ENCODE measurements at places on chromosomes 1 and 21.

DNA sequence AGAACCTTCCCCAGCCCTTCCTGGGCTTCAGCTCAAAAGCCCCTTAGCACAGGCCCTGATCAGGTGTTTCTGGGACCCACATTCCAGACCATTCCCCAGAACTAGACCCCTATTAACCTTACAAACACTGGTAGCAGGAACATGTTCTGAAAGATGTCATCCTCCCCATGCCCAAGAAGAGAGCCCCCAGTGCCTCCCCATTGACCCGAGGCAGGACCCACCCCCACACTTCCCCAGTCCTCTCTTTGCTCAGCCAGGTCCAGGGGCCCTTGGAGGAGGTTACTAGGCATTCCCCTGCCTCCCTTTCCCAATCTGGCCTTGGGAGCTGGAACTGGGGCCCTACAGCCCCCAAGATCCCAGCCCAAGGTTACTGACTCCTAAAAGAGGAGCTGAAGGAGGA, 38.9 kb upstream of the HMGB4 start:
- no peak for DNase-seq

GRCh38 chr1:173193639-173194038, 13.5 kb downstream of the TNFSF4 start:
- no peak for DNase-seq

GRCh38 chr21:42398436-42399028, 2.7 kb upstream of the TMPRSS3 start:
- DNase-seq = no peak

- DNase-seq = no peak
Observed at GRCh38 chr1:59730759-59731478, 83.8 kb upstream of the HOOK1 start.

- no peak for DNase-seq
Observed at GRCh38 chr1:221294242-221294641, 415.0 kb downstream of the HLX start.

DNA sequence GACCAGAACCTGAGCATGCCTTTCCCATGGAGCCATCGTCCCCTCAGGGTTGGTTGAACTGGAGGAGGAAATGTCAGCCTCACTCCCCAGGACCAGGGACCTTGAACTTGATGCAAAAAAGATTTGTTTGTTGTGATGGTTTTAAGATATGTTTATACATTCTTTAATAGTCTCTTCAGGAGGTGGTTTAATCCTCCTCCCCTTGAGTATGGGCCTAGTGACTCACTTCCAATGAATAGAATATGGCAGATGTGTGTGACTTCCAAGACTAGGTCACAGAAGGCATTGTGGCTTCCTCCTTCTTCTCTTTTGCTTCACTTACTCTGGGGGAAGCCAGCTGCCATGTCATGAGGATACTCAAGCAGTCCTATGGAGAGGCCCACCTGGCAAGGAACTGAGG, 81.7 kb upstream of the WNT4 start:
- DNase-seq = no peak

DNA sequence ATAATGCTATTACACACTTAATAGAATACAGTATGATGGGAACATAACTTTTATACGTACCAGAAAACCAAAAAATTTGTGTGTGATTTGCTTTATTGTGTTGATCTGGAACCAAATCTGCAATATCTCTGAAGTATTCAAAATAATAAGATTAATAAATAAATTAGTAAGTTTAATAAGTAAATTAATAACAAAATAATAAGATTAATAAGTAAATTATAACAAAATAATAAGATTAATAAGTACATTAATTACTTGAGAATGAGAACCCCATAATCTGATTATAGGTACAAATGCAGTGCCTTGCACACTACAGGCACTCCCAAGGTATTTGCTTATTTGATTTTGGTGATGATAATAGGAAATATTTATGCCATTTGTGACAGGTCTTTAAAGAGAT, 267.4 kb downstream of the ZNF326 start:
- DNase-seq = no peak

- no peak for DNase-seq
Observed at GRCh38 chr1:4016351-4017130, 116.5 kb upstream of the C1orf174 start.

DNA sequence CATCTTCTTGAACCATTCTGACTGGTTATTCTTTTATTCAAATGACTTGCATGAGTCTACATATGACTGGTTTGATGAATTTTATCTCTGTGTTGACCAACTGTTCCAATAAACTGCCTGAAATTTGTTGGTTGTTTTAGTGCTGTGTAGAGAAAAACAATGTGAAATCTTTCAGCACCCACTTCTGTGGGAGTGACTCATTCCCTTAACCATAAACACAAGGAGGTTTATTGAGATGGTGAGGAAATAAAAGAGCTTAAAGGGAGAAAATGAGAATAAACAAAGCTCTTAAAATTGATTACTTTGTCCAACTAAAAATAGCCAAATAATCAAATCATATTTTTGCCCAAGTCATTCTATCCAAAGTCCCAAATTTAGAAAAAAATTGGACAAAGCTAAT, 341.1 kb downstream of the TGFB2 start:
- no peak for DNase-seq

GRCh38 chr21:29245104-29245643, 53.5 kb upstream of the BACH1 start:
- no peak for DNase-seq

GRCh38 chr1:225713281-225713680, 60.4 kb upstream of the ENAH start:
- DNase-seq = no peak

- no peak for DNase-seq
Observed at GRCh38 chr1:19644395-19644680, 227 bp downstream of the NBL1 start.

GRCh38 chr1:180917306-180918065, 4.8 kb downstream of the KIAA1614 start:
- DNase-seq = no peak

DNA sequence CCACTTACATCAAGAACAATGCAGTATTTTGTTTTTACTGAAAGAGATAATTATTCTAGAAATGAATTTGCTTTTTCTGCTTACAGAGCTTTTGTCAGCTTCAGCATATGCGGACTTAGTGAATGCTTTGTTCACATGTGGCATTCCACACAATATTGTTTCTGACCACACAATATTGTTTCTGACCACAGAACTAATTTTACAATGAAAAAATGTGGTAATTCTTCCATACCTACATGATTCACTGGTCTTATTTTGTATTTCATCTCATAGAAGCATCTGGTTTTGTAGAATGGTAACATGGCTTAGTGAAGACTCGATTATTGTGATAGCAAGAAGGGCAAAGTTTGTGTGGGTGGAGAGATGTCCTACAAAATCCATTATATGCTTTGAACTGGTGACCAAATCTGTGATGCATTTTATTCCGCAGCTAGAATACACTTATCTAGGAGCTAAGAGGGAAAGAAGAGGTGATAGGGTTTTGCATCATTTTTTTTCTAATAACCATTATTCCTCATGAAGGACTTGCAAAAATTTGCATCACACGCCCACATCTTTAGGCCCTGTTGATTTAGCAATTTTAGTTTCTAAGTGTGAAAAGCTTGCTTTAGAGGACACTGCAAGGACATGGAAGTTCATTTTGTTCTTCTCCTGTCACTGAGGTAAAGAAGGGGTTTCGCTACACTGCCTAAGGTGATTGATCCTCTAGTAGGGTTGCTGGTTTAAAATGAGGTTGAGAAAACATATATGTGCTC, 75.3 kb downstream of the HLX start:
- DNase-seq = no peak

DNA sequence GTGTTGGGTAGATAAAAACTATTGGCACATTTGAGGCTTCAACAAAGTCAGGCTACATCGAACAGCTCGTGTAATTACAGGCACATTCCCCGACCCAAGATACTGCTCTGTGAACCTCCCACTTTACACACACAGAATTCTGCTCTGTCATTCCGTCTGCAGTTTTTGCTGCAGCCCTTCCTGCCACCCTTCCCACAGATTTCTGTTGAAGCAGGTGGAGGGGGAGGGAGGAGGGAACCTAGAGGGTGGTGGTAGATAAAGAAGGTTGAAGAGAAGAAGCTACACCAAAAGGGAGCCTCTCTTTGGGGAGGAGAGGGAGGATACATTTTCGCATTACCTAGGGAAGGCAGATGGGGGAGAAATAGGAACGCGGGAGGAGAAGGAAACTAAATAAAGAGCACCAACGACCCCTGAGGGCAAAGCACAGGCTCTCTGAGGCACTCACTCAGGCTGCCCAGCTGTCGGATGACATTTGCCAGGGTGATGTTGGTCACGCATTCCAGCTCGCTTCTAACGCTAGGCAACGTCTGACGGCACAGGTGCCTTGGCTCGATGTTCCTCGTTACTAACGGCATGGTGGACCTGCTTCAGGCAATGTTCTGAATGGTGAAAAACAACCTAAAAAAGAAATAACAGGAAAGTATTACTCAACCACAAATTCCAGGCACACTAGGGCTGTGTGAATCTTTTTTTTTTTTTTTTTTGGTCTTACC, 36.0 kb downstream of the GPR3 start:
- DNase-seq = no peak

GRCh38 chr1:150409504-150410362, 45.8 kb downstream of the RPRD2 start:
- no peak for DNase-seq

GRCh38 chr21:38806153-38806941, 618 bp downstream of the ETS2 start:
- peak; percentile 30 for DNase-seq

DNA sequence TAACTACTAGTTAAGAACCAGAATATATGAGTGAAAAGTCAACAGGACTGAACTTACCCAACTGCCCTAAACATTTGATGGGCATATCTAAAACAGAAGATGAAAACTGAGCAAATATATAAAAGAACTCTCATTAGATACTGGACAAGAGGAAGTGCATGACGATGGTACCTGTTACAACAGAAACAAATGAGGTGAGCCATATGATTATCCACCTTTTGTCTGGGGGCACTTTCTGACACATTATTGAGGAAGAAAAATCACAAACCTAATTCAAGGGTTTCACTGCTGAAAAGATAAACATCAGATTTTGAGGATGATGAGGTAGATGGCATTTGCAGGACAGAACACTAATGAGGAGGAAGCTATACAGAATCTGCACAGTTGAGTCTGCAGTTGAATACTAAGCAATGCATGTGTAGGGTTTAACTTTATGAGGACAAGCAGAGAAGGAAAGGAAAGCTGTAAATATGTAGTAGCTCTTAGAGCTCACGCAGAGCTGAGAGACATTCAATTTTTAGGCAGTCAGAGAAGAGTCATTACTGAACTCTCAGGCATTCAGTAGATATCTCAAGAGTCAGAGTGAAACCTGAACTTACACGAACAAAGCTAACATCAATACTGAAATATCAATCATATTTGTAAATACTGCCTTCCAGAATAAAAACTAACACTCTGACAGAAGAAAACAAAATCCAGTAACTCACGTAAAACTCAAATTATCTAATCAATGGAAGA, 262.1 kb downstream of the AKT3 start:
- no peak for DNase-seq

GRCh38 chr1:15573477-15573876, 11.4 kb downstream of the AGMAT start:
- DNase-seq = no peak

DNA sequence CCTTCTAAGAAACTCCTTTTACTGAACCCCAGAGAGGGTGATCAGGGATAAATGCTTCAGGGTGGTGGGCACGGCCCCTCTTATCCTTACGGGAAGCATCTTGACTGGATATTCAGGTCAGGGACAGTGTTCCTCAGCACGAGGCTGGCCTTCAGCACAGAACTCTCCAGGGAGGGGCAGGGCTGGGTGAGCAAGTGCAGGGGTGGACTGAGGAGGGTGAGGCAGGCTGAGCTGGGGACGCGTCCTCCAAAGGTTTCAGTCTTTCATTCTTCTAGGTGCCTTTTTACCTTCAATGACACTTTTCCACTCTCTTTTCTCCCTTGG, 52.3 kb downstream of the RASSF5 start:
- DNase-seq = no peak
